NCI-H2081 treated with DMSO at 0.1 percent for 48 hours (cell line): ENCODE measurements at places on chromosomes 5 and 9.

GRCh38 chr5:9294793-9295465, 250.9 kb downstream of the SEMA5A start:
- no peak for DNase-seq

- DNase-seq: no peak
These were observed 362.0 kb downstream of the PRELID2 start for GRCh38 chr5:145473042-145473642.

GRCh38 chr9:136020671-136021070, 59.5 kb upstream of the UBAC1 start:
- DNase-seq: no peak

GRCh38 chr9:12846035-12846434, 71.2 kb downstream of the LURAP1L start:
- no peak for DNase-seq

GRCh38 chr5:138654281-138654867, 79.2 kb upstream of the HSPA9 start:
- no peak for DNase-seq

DNA sequence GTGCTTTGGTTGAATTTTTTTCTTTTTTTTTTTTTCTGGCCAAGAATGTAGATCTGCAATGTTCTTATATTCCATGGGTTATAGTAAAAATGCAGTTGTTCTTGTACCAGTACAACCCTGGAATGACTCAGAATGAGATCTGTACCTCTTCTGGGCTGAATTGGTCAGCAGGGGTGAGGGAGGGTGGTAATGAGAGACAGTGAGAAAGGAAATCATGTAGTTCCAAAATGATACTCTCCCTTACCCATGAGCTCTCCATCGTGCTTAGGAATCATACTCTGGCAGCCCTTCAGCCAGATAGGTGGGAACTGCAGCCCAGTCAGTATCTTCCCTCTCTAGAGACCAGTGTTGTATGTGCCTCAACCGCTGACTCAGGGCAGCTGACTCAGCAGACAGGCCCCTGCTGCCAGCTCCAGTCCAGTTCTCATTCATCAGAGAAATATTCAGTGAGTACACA, 2.1 kb upstream of the GLIS3 start:
- DNase-seq: no peak

DNA sequence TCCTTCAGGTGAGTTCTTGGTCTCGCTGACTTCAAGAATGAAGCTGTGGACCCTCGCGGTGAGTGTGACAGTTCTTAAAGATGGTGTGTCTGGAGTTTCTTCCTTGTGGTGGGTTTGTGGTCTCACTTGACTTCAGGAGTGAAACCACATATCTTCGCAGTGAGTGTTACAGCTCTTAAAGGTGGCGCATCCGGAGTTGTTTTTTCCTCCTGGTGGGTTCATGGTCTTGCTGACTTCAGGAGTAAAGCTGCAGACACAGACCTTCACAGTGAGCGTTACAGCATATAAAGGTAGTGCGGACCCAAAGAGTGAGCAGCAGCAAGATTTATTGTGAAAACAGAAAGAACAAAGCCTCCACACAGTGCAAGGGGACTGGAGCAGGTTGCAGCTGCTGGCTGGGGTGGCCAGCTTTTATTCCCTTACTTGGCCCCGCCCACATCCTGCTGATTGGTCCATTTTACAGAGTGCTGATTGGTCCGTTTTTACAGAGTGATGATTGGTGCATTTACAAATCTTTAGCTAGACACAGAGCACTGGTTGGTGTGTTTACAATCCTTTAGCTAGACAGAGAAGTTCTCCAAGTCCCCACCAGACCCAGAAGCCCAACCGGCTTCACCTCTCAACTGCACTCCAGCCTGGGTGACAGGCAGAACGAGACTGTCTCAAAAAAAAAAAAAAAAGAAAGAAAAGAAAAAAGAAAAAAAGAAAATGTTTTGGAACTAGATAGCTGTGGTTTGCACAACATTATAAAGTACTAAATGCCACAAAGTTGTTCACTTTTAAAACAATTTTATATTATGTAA, 9.1 kb upstream of the ERMP1 start:
- DNase-seq: no peak

DNA sequence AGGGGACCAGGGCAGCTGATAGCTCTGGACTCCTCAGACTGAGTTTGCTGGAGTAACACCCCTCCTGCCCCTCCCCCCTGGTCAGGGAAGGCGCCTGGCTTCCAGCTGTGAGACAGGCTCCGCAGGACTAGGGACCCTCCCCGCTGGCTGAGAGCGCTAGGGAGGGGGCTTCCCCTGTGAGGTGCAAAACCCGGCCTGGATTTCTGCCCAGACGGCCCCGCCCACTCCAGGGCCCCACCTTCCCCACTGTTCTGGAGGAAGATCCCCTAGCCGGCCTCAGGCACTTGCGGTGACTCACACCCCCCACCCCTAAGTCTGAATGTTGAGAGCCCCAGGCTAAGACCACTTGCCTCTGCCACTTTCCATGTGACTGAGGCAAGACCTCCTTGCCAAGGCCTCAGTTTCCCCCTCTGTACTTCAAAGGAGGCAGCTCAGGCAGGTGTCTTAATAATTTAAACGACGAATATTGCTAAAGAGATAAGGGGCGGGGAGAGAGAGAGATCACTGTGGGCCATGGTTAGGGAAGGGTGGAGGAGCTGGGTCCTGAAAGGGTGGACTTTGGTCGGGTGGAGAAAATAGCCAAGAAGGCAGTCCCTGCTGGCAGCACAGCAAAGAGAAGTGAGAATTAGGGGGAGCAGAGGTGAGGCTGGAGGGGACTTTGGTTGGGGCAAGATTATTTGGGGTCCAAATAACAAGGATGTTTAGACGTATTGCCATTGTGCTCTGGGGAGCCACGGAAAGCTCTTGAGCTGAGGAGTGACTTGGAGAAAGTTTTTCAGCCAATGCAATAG, 1.0 kb upstream of the DAB2IP start:
- no peak for DNase-seq

DNA sequence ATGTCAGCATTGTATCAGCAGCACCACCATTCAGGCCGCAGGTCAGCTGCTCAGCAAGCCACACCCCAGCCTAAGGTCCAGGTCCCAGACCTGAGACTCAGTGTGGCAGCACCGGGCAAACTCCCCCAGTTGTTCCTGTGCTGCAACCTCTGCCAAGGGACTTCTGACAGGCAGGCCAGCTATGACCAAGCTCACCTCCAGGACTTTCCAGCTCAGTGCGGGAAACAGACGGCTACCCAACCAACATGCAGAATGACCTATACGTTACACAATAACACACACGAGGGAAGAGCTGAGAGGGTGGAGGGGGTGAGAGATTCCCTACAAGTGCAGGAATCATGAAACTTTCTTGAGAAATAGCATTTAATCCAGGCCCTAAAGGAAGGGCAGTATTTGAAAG, 143.7 kb downstream of the FSTL4 start:
- no peak for DNase-seq

DNA sequence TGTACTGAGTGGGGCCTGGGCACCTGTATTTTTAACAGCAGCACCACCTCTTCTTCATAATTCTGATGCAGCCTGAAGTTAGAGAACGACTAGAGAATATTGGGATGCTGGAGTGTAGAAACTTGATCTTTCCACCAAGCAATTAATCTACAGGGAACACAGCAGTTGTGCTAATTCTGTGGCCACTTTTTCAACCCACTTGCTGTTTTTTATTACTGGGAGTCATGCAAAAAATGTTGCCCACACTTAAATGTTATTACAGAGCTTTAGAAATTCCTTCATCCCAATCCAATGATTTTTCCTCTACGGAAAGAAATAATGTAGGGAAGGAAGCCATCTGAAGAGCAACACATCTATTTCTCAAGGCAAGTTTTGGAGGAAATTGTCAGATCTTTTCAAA, 190.9 kb upstream of the TUT7 start:
- DNase-seq: no peak

GRCh38 chr9:90070931-90071660, 466.3 kb downstream of the GADD45G start:
- DNase-seq: no peak

- DNase-seq: no peak
These were observed 175.8 kb downstream of the ADAMTS6 start for GRCh38 chr5:65305913-65306312.

- no peak for DNase-seq
These were observed 221.2 kb upstream of the IRX4 start for GRCh38 chr5:2103940-2104339.

GRCh38 chr5:1215320-1216096, 9.7 kb upstream of the SLC6A18 start:
- DNase-seq: no peak

DNA sequence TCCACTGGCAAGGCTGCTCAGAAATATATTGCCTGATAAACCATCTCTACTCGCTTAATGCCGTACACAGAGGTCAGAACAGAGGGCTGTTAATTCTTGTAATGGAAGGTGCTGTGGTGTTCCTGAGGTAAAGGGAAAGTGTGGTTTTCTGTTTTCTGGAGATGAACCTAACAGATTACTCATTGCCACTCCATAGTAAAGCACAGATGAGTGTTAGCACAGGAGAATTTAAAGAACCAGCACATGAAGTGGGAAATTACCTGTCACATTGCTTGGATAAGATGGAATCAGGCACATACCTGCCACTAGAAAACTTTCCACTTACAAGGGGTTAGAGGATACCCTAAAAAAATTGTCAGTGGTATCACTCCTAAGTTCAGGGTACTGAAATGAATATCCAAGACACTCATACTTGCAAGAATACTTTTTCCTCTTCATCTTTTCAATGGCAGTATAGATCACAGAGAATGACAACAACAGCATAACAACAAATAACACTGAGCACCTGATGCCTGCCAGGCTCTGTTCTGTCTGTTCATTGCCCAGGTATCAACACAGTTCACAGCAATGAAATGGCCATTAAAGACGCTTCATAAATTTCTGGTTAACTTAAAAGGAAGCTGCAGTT, 152.9 kb upstream of the GNA14 start:
- no peak for DNase-seq

DNA sequence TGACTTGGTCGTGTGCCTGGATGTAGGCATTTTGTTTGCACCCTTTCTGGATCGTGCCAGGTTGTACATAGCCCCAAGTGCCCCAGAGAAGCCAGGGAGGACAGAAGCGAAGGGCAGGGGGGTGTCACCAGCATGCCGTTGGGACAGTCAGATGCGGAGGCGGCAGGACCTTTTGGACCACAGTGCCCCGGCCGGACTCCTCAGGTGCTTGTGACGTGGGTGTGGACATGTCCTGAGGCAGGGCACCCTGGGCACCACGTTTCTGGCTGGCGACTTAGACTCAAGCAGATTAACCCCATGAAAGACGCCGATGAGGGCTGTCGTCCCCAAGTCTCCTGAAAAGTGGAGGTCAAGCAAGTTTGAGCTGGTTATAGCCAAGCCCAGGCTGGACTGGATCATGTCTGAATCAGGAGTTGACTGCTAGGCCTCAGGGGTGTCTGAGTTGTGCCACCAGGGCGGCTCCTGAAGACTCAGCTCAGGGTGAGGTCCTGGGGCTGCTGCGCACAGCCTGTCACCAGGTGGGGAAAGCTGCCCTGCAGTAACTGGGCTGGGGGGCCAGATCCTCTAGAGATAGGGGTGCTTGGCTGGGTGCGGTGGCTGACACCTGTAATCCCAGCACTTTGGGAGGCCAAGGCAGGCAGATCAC, 42.0 kb downstream of the HABP4 start:
- no peak for DNase-seq

DNA sequence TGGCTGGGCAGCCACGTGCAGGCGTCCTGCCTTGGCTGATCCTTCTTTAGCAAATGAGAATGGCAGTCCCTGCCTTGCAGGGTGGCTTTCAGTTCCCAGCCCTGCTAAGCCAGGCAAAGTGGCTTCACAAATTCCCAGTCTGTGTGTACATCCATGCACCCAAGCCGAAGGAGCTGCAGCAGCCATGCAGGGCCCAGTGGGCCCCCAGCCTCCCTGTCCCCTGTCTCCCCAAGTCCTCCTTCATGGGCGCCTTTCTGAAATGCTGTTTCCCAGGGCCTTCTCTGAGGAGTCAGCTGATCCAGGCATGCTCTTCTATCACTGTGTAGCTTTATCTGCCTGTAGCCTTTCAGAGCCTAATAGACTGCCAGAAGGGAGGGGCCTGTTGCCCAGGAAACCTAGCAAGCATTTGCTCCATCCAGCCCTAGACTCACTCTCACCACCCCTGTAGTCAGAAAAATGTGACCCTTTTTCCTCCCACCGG, 47.4 kb upstream of the SHC3 start:
- no peak for DNase-seq

- DNase-seq: no peak
These were observed 78.1 kb upstream of the UBTD2 start for GRCh38 chr5:172361566-172362238.

- DNase-seq: peak; percentile 4
These were observed 2.6 kb downstream of the UBTD2 start for GRCh38 chr5:172280929-172281328.

DNA sequence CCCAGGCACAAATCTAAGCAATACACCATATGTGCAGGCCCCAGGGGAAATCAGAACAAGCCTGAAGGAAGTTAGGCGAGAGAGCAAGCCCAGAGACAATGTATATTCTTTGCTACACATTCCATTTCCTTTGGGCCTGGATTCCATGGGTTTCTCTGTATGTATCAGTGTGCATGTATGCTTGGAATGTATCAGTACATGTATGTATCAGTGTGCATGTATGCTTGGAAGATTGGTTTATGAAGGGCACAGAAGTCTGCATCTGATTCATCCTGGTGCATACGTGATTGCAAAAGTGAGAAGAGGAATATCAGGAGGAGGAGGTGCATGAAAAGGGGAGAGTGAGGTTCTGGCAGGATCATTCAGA, 232.6 kb upstream of the ANKRD55 start:
- DNase-seq: no peak

- DNase-seq: no peak
These were observed 78.4 kb downstream of the INSYN2B start for GRCh38 chr5:169901896-169902295.

DNA sequence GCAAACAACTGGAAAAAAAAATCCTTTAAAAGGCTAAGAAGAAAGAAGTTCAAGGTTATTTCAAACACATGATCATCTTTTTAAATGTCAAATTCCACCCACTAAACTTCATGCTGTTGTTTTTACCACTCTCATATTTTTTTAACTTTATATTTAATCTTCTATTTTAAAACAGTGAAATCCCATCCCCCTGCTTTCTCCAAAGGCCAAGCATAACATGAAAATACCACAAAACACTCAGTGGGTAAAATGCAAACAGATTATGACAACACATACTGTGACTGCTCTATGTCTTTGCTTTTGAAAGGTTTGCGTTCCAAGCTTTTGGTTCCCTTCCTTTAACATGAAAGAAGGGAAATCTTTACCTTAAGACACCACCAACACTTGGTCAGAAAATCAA, 127.6 kb downstream of the SNCAIP start:
- no peak for DNase-seq

DNA sequence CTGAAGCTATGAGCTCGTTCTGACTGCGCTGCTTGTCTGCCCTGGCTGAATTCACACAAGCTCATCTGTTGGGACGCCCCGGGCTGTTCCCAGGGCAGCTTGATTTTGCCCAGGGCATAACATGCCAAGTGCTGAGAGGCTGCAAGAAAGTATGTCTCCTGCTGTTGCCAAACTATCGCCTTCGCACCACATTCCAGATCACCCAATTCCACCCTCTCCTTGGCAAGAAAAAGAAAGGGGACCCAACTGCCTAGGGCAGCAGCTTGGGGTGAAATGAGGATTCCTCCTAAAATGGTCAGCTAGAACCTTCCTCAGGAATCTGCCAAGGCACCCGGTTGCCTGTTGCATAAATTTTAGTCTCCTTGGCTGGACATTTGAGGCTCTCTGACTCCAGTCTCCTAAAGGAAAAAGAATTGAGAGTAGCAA, 21.2 kb downstream of the COL15A1 start:
- DNase-seq: no peak

- DNase-seq: no peak
These were observed 31.1 kb downstream of the FOXD1 start for GRCh38 chr5:73417303-73418034.

- no peak for DNase-seq
These were observed 42.1 kb downstream of the MRPL36 start for GRCh38 chr5:1757511-1757910.
